Mesenteric fat pad (tissue), 1 donor: ENCODE measurements at places on chromosomes 3 and 15. TPM values are rescaled to one million over a fixed set of nuclear protein-coding genes. Genes with fewer than 3 reads are reported as not detected.

GRCh38 chr3:150761831-150762661 lies 923 bp downstream of the SIAH2 start:
- no peak for DNase-seq

DNA sequence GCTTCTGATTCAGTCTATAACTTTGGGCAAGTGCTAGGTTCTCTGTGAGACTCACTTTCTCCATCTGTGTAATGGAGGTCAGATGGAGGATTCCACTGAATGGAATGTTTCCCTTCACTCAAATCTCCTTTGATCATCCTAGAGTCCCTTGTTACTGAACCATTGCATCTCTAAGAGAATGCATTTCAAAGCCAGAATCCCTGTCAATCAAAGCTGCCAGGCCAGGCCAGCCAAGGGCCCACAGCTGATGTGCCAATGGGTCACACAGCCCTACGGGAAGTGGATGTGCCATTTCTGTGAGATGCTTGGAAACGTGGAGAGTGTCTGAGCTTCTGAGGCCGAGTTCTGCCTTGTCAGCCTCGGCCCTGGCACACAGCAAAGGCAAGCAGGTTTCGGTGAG lies 32.4 kb downstream of the SCN5A start:
- no peak for DNase-seq

- DNase-seq, result no peak
Observed at GRCh38 chr3:83189634-83190033, 1428.2 kb upstream of the GBE1 start.

GRCh38 chr15:58019503-58020376 lies 45.8 kb downstream of the ALDH1A2 start:
- no peak for DNase-seq

DNA sequence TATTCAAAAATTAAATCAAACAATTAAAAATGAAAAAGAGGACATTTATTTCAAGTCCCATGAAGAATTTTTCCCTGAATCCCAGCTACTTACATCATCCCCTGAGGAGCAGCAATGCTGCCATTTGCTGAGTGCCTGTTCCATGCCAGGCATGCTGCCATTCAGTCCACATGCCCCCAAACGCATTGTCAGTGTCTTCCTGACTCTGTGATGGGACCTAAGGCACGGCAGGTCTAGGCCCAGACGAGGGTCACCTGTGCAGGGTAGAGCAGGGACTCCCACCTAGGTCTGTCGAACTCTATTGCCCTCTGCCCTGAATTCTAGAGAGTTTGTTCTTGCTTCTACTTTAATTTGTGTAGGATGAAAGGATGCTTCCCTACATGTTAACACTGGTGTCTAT lies 7.0 kb downstream of the PSTPIP1 start:
- no peak for DNase-seq

DNA sequence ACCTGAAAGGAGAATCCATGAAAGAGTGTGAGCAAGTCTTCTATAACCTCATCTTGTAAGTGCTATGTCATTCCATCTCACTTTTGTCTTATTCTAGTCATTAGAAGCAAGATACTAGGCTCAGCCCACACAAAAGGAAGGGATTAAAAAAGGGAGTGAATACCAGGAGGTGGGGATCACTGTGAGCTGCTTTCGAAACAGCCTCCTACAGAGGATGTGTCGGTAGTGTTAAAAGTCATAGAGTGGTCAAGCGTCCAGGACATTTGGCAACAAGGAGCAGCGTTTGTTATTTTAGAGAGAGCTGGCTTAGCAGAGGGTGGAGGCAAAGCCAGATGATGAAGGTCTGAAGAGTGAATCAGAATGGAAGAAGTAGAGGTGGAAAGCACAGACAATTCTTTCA lies 11.7 kb upstream of the ZNF148 start:
- no peak for DNase-seq

DNA sequence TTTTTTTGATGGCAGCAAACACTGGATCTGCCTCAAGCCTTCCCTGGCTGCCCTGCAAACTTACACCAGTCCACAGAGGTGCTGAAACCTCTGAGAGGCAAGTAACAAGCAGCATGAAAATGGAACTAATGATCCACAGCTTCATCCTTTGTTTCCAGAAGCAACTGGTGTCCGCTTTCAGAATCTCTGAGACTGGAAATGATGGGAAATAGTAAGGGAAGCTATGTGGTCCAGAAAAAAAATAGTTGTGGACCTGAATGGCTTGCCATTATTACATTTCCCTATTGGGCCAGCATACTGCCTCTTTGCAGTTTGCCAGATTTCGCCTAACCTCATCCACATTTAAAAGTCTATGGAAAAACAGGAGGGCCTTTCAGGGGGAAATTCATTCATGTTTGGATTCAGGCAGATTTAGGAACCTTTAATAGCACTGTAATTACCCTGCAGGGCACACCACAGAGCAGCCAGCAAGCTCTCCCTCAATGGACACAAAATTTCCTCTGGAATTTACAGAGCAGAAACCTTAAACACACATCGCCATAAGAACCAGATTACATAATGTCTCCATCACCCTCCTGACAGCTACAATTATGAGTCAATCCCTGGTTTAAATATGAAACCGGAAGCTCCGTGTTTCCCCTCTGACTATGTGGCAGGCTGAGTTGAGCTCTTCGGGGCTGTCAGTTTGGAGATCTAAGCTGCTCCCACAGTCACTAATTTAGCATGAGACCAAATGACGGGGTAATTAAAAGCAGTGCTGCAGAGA lies 134.4 kb downstream of the TMCO5A start:
- DNase-seq, result no peak

The DLG1 gene
- 68.5 TPM for total RNA-seq

The NR1I2 gene
- total RNA-seq, result 0.26 TPM

The RYR3 gene
- 0.48 TPM for total RNA-seq

The RGMA gene
- 16.5 TPM for total RNA-seq

The COLQ gene
- 0.74 TPM for total RNA-seq
